Bone marrow (tissue), 2 donors: ENCODE measurements at places on chromosomes 13 and 19.

DNA sequence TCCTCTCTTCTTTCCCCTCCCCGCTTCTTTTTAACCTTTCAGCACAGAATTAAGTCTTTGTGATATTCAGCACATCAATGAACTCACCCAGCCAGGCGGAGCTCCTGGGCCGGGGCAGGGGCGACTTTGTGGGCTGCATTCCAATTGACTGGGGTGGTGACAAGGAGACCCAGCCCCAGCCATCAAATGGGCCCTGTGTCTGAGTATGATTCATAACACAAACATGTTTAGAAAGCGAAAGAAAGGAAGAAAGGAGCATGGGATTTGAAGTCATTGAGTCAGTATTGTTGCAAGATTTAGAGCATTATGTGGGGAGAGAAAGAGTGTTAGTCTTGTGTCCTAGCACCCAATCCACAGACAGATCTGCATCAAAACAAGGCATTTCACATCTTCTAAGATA lies 185.3 kb downstream of the LHFPL6 start:
- DNase-seq, result no peak

DNA sequence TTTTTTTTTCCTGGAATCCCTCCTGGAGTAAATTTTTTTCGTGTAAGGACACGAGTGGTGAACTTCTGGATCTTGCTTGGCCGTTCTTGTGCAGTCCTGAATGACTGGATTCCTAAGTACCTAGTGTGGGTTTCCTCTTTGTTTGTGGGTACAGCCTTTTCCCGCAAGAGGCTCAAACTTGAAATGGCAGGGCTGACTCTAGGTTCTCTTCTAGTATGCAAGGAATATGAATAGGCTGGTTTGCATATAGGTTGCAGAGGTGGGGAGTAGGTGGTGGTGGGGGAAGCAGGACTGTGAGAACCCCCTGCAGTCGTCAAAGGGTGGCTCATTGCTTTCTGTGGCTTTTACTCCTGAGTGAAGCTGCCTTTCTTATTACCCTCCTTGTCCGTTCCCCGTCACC lies 13.6 kb downstream of the UBAC2 start:
- no peak for DNase-seq

- no peak for DNase-seq
Observed at GRCh38 chr19:46950526-46951170, 69.0 kb upstream of the NPAS1 start.

GRCh38 chr19:19485161-19485997 lies 30.0 kb downstream of the TSSK6 start:
- no peak for DNase-seq

GRCh38 chr19:33374236-33374714 lies 766 bp downstream of the CEBPG start:
- no peak for DNase-seq

DNA sequence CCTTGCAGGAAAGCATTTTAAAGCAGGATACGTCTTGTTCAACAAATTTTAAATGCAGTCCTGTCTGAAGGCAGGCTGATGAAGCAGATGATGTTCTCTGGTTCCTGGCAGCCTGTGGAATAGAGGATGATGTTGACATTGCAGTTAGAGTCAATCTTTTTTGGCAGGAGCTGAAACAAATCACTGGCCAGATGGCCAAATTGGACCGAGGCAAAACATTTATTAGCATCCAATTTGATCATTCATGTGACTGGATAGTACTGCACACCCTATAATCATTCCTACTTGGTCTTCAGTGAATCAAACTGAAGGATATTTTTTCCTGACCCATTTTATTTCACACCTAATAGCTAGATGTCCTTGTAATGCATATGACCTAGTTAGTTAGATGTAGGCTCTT lies 172.2 kb upstream of the SLC10A2 start:
- no peak for DNase-seq

GRCh38 chr19:6041991-6042481 lies 64.1 kb upstream of the RANBP3 start:
- DNase-seq, result no peak

DNA sequence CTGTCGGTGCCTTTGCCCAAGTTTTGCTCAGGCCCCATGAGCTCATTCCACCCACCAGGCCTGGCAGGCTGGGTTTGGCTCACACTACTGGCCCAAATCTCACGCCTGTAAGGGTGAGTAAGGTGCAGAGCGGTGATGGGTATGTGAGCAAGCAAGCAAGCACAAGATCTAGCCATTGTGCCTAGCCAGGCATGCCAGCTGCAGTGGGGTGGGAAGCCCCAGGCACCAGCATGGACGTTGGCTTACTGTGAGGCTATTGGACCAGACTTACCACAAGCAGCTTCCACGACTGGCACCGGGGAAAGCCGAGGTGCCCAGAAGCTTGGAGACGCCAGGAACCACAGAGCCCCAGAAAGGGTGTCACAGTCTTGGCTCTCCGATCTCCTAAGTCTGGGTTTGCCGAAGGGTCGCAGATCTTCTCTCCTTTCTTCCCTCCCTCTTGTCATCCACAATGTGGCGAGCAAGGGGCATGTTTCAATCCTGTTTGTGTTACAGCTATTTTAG lies 2659.4 kb upstream of the PCDH20 start:
- DNase-seq, result no peak

DNA sequence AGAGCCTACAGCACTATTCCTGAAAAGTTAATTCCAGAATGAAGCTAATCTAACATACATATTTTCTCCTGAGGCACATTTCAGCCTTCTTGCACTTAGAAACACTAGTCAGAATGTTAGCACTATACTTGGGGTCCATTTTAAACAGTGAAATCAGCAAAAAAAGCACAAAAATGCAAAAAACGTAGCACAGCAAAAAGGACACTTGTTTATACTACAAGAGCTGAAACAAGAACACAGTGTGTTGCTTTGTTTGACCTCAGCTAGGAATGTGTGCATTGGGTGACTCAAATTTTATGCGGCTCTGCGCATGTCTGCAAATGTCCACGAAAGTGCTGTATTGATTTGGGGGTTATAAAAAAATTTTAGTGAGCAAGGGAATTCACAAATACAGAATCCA lies 226.2 kb downstream of the KCNRG start:
- DNase-seq, result no peak

DNA sequence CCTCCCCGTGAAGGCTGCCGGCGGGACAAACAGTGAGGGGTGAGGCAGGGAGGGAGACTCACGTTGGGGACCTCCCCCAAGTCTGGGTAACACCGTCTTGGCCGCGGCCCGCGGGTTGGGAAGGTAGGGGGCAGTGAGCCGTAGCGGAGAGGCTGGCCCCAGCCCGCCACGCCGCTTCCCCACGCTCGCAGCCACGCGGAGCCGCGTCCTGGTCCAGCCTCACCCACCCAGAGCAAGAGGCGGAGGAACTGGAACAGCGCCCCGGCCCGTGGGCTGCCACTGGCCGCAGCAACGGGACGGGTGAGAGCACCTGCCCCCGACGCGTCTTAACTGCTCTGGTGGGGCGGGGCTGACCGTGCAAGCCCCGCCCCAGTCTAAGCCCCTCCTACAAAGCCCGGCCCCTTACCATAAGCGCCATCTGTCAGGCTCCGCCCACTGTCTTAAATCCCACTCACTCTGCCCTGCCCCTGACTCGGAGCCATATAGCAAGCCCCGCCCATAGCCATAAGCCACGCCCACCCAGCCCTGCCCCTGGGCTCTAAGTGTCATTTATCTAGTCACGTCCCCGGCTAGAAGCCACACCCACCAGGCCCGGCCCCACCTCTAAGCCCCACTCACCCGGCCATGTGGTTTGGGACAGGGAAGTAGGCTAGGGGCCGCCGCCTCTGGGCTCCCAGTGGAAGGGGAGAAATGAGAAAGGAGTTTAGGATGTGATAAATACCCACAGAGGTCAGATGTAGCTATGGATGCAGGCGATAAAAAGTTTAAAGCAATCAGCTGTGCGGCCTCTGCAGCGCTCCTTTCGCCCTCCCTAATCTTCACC lies 2.1 kb upstream of the CCL25 start:
- DNase-seq, result peak; percentile 92
